Memory B cell (primary cell): ENCODE measurements at places on chromosomes 2 and 18.

DNA sequence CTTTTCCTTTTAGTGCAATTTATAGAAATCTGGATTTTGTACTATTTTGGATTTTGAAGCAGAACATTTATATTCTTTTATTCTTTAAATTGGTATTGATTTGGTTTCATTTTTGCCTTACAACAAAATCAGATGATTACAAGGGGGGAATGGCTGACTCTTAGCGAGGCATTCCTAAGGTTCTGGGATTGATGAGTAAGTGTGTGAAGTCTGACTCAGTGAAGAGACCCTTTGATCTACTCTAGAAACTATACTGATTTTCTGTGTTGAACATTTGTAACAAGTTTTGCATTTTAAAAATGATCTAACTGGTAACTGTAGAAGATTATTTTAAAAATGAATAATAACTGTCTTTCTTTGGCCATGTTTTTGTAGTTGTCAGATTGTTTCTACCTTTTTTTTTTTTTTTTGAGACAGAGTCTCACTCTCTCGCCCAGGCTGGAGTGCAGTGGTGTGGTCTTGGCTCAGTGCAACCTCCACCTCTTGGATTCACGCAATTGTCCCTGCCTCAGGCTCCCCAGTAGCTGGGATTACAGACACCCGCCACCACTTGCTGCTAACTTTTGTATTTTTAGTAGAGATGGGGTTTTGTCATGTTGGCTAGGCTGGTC lies 48.7 kb downstream of the TTC39C start:
- H3K27ac ChIP-seq, result no peak overlapping the region
- no peak for DNase-seq
- no peak overlapping the region for H3K4me3 ChIP-seq
- peaks cover 14% of the 10 kb centered on the region for H3K4me1 ChIP-seq

DNA sequence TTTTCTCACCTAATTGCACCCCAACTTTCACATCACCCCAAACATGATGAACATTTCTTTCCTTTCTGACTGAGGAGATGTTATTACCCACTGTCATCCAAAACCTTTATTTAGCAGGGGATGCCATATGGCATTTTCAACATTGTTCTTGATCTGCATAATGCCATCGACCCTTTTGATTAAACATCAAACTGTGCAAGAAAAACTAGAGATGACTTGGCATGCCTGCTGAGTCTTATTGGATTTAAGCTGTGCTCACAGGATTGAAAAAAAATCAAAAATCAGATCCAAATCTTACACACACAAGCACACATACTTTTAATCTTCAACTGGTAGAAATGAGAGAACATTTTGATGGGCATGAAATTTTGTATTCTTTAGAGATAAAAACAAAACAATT lies 536.0 kb downstream of the TMX3 start:
- no peaks in the 10 kb centered on the region for H3K36me3 ChIP-seq
- H3K27ac ChIP-seq, result no peak overlapping the region
- H3K4me3 ChIP-seq, result no peak overlapping the region
- H3K27me3 ChIP-seq, result no peaks in the 10 kb centered on the region

GRCh38 chr2:223944166-223944702 lies 901 bp downstream of the WDFY1 start:
- peak; percentile 37 for DNase-seq
- H3K4me1 ChIP-seq, result peaks cover 32% of the 10 kb centered on the region

- no peak for DNase-seq
- H3K27me3 ChIP-seq, result no peaks in the 10 kb centered on the region
- H3K36me3 ChIP-seq, result no peaks in the 10 kb centered on the region
- no peaks in the 10 kb centered on the region for H3K4me1 ChIP-seq
Measured at GRCh38 chr2:1973636-1974035, 229.3 kb upstream of the PXDN start.

DNA sequence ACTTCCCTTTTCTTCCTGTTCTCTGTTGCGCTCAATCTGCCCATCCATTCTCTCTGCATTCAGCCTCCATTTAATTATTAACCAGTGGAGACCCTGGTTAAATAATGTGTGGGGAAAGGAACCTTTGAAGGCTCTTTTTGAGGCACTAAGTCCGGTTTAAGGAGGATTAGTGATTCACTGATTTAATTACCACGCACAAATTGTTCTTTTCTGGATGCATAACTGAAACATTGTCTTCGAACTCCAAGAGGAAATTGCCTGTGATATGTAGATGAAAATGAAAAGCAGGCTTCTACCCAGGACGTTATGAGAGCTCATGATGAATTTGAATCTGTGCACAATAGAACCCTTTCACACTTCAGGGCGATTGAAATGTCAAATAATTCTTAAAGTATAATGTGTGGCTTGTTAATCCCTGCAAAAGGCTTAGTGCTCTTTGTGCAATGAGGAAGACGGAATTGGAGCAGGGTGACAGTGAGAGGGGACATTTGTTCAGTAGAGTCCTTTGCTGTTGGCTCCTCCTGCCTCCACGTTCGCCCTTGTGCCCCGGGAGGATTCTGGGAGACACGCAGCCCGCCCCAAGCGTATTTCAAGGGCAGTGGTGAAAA lies 51.1 kb upstream of the ZNF236 start:
- H3K27ac ChIP-seq, result no peak overlapping the region
- H3K4me1 ChIP-seq, result peaks cover 3% of the 10 kb centered on the region
- DNase-seq, result no peak
- no peak overlapping the region for H3K4me3 ChIP-seq
- peaks cover 12% of the 10 kb centered on the region for H3K27me3 ChIP-seq
- H3K36me3 ChIP-seq, result peaks cover 2% of the 10 kb centered on the region

DNA sequence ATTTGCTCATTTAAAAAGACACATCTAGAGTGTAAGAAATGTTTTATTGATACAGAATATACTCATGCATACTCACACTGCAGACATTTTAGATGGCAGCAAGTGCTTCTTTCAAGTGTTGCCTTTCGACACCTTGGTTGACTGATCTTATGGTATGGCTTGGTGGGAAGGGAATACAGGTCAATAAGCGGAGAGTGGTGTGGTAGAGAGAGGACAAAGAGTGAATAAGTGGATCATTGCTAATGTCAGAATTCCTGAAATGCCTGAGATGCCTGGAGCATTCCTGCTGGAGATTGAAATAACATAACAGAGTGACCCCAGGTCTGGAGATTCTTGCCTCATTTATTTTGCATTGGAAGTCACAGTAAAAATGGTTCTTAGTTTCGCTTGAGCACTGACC lies 76.7 kb downstream of the RND3 start:
- no peak overlapping the region for H3K27ac ChIP-seq
- H3K27me3 ChIP-seq, result no peaks in the 10 kb centered on the region
- no peaks in the 10 kb centered on the region for H3K4me1 ChIP-seq
- no peak for DNase-seq
- no peaks in the 10 kb centered on the region for H3K36me3 ChIP-seq
- H3K4me3 ChIP-seq, result no peak overlapping the region

- H3K27me3 ChIP-seq, result no peaks in the 10 kb centered on the region
- H3K27ac ChIP-seq, result peak overlapping the region; percentile 8
- no peak for DNase-seq
- H3K36me3 ChIP-seq, result no peaks in the 10 kb centered on the region
Measured at GRCh38 chr2:171271971-171272436, 111.3 kb upstream of the TLK1 start.

GRCh38 chr18:6120820-6121279 lies 225.5 kb upstream of the TMEM200C start:
- peaks cover under 1% of the 10 kb centered on the region for H3K4me1 ChIP-seq
- no peak overlapping the region for H3K4me3 ChIP-seq
- no peak for DNase-seq
- H3K27ac ChIP-seq, result no peak overlapping the region
- peaks cover 2% of the 10 kb centered on the region for H3K36me3 ChIP-seq

DNA sequence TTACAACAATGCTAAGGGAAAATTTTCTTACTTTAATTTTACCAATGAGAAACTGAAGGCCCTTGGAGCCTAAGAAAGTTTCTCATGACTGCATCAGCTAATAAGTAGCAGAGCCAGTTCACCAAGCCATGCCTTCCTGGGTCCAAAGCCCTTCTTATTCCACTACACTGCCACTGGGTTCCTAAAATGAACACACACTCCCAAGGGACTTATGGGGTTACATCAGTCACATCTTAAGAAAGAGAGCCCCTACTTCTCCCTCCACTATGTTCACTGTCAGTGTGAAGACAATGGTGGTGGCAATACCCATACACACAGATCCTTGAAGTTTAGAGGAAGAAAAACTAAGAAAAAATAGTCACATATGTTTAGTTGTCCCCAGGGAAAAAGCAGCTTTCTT lies 20.6 kb downstream of the MBD2 start:
- no peaks in the 10 kb centered on the region for H3K27me3 ChIP-seq
- H3K36me3 ChIP-seq, result peaks cover 22% of the 10 kb centered on the region
- no peak overlapping the region for H3K4me3 ChIP-seq
- H3K27ac ChIP-seq, result peak overlapping the region; percentile 54
- peaks cover 37% of the 10 kb centered on the region for H3K4me1 ChIP-seq
